ENCODE measurements at places on chromosomes 16 and 17.

DNA sequence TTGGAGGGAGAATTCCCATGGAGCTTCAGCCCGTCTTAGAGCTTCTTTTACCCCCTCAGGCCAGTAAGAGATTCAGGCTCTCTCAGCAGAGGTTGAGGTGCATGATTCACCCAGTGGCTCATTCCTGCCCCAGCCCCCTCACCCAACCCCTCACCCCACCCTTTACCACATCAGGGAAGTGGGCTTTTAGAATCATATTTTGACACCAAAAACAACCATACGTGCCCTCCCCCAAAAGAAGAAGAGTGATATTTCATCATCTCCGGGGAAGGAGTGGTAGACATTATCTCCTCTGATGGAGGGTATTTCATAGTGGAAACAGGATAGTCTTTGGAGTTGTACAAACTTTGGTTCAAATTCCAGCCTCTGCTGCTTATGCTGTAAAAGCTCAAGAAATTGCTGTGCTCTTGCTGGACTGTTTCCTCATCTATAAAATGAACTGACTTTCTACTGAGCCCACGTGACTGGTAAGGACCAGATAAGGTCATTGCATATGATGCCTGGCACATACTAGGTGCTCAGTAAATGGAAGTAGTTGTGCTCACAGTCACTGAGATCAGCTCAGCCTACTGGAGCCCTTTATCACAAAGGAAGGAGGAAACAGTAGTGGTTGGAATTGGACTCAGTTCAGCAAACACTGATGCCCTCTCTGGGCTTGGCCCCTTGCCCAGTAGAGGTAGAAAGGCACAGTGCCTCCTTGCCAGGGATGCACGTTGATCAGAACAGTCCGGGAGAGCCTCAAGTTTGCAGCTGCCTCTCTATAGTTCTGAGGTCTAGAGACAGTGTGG is 18.3 kb upstream of the CCL5 start:
- no peak overlapping the region for H3K4me3 ChIP-seq
- H3K27ac ChIP-seq: no peak overlapping the region
- DNase-seq: peak; percentile 40
- H3K4me1 ChIP-seq: no peaks in the 10 kb centered on the region
- no peaks in the 10 kb centered on the region for H3K36me3 ChIP-seq
- H3K27me3 ChIP-seq: no peaks in the 10 kb centered on the region

- no peak for DNase-seq
- no peaks in the 10 kb centered on the region for H3K27me3 ChIP-seq
- H3K36me3 ChIP-seq: no peaks in the 10 kb centered on the region
- peaks cover 15% of the 10 kb centered on the region for H3K4me1 ChIP-seq
- H3K4me3 ChIP-seq: no peak overlapping the region
- H3K27ac ChIP-seq: peak overlapping the region; percentile 23
Measured at GRCh38 chr17:80858301-80859001, 133.2 kb upstream of the CHMP6 start.

DNA sequence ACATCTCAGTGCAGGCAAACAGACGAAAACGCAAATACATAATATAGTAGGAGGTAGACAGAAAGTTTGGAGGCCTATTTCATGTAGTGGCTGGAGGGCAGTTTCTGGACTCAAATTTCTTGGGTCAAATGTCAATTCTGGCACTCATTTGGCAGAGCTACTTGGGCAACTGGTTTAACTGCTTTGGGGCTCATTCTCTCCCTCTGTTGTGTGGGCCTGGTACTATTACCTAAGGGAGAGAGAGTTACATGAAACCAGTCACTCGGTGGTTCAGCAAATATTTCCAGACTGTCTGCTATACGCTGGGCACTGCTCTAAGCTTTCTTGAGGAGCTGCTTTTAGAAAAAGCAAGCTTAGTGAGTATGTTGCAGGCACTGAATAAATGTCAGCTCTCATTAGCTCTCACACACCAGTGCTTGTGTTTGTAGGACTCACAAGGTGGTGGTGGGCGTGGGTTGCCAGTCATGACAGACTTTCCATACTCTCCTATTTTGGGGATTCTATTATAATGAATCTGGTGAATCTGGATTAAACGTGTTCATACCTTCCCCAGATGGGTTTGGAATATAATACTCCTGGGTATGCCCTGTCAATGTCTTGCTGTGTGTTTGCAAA is 1.8 kb upstream of the SHISA9 start:
- H3K4me3 ChIP-seq: no peak overlapping the region
- peaks cover 71% of the 10 kb centered on the region for H3K27me3 ChIP-seq
- H3K4me1 ChIP-seq: peaks cover 10% of the 10 kb centered on the region
- no peaks in the 10 kb centered on the region for H3K36me3 ChIP-seq
- H3K27ac ChIP-seq: no peak overlapping the region

DNA sequence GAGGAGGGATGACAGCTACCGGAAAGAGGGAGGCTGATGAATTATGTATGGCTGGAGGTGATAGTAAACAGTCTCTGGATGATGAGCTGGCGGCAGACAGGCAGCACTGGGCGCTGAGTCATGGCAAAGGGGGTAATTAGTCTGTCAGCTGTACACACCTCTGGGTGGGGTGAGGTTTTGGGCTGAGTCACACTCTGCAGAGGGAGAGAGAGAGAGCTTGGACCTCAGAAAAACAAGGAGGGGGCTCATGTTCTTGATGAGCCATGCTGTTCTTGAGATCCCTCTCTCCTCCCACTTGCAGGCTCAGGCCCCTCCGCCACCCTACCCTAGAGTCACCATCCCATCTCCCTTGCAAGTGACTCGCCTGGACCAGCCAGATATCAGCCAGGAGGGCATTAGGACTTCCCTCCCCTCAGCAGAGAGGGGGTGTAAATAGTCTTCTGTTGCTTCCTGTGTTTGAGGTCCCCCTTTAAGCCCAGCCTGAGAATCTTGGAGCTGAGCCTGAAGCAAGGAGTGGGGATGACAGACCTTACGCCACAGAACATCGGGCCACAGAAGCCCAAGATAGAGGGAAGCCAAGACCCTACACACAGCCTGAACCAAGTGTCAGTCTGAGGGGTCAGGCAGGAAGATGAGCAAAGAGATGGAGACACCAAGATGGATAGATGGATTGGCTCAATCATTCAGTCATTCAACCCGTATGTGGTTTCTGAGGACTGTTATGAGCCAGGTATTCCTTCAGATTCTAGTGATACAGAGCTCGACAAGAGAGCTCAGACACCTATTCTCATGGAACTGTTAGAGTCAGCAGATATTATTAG is 383.2 kb upstream of the CCL2 start:
- H3K4me1 ChIP-seq: no peaks in the 10 kb centered on the region
- peaks cover 11% of the 10 kb centered on the region for H3K27me3 ChIP-seq
- H3K4me3 ChIP-seq: no peak overlapping the region
- no peaks in the 10 kb centered on the region for H3K36me3 ChIP-seq

GRCh38 chr16:88619859-88620815 is 18.2 kb upstream of the IL17C start:
- peak; percentile 47 for DNase-seq
- peaks cover 44% of the 10 kb centered on the region for H3K4me1 ChIP-seq
- H3K27me3 ChIP-seq: no peaks in the 10 kb centered on the region
- H3K36me3 ChIP-seq: peaks cover 23% of the 10 kb centered on the region
- peak overlapping the region; percentile 36 for H3K27ac ChIP-seq
- no peak overlapping the region for H3K4me3 ChIP-seq

GRCh38 chr17:64441772-64442540 is 7.0 kb upstream of the MILR1 start:
- peak overlapping the region; percentile 62 for H3K27ac ChIP-seq
- peak; percentile 24 for DNase-seq
- H3K36me3 ChIP-seq: no peaks in the 10 kb centered on the region
- H3K4me3 ChIP-seq: no peak overlapping the region
- peaks cover 8% of the 10 kb centered on the region for H3K4me1 ChIP-seq

DNA sequence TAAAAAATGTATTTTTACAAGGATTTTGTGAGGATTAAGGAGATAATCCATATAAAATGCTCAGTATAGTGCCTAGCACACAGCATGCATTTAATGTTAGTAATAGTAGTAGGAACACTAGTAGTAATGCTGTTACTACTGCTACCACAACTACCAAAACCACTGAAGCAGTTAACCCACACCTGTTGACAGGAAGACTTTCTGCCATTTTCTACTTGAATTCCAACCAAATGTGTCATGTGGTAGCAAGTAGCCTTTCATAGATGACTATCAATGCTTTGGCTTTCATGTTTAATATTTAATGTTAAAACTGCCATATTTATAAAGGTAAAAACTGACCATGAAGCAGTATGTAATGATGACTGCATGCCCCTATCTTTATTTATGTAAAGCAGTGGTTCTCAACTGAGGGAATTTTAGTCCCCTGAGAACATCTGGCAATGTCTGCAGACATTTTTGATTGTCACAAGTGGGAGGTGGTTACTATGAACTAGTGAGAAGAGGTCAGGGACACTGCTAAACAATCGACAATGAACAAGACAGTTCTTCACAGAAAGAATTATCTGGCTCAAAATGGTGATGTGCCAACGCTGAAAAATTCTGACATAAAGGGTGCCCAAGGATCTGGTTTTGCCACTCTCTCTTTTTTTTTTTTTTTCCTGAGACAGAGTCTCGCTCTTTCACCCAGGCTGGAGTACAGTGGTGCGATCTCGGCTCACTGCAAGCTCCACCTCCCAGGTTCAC is 89.4 kb downstream of the ITFG1 start:
- H3K4me3 ChIP-seq: no peak overlapping the region
- H3K4me1 ChIP-seq: no peaks in the 10 kb centered on the region
- H3K27me3 ChIP-seq: no peaks in the 10 kb centered on the region
- no peak overlapping the region for H3K27ac ChIP-seq
- H3K36me3 ChIP-seq: no peaks in the 10 kb centered on the region

DNA sequence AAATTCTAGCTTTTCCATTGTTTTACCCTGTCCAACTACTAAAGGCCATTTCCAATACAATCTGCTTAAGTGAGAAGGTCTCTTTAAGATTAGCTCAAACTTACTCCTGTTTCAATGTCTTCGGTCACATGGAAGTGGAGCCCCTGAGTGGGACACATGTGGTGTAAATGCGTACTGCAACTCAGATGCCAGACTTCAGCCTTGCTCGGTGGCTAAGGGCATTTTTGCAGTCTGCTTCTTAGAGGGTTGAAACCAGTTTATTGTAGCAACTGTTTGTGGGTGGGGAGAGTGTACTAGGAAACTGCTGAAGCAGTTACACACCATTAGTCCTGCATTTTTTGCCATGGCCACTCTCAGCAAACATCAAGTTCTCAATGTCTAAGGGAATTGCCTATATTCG is 140.6 kb downstream of the PARN start:
- H3K4me3 ChIP-seq: no peak overlapping the region
- no peaks in the 10 kb centered on the region for H3K36me3 ChIP-seq
- H3K27ac ChIP-seq: no peak overlapping the region
- DNase-seq: no peak
- peaks cover 22% of the 10 kb centered on the region for H3K4me1 ChIP-seq

DNA sequence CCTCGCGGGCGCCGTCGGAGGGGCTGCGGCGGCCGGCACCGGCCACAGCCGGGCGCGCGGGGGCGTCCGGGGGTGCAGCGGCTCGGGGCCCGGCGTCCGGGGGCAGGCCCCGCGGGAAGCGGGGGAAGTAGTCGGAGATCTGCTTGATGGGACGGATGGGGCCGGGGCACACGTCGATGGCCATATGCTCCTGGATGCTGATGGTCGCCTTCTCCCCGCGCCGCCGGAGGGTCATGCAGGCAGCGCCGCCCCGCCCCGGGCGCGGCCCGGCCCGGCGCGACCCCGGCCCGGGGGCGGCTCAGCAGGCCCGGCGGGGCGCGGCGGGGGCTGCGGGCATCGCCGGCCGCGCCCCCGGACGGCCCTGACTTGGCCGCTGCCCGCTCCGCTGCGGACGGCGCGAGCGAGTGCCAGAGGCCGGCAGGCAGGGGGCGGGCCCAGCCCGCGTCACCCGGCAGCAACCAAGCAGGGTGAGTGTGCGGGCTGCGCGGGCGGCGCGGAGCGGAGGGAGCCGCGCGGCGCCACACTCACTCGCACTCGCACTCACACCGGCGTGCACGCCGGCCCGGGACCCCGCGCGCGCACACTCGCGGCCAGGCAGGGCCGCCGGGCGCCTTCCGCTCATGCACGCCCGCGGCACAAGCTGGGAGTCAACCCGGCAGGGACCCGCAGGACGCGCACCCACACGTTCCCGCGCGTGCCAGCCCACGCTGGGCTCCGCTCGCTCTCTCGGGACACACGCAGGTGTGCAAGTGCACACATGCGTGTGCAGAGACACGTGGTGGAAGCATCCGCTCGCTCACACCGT is at the start of gene DOC2B:
Gene DOC2B (minus strand): TSS at position 406 of the 805 bp plus-strand sequence. CDS start 171 bp downstream, at position 235.
- peak within 1 kb of the TSS; percentile 36 for H3K27ac ChIP-seq
- DNase-seq: peak; percentile 39
- peaks cover 85% of the 10 kb centered on the region for H3K27me3 ChIP-seq
- H3K4me3 ChIP-seq: peak within 1 kb of the TSS; percentile 48
- peaks cover 14% of the 10 kb centered on the region for H3K4me1 ChIP-seq
- no peaks in the 10 kb centered on the region for H3K36me3 ChIP-seq

DNA sequence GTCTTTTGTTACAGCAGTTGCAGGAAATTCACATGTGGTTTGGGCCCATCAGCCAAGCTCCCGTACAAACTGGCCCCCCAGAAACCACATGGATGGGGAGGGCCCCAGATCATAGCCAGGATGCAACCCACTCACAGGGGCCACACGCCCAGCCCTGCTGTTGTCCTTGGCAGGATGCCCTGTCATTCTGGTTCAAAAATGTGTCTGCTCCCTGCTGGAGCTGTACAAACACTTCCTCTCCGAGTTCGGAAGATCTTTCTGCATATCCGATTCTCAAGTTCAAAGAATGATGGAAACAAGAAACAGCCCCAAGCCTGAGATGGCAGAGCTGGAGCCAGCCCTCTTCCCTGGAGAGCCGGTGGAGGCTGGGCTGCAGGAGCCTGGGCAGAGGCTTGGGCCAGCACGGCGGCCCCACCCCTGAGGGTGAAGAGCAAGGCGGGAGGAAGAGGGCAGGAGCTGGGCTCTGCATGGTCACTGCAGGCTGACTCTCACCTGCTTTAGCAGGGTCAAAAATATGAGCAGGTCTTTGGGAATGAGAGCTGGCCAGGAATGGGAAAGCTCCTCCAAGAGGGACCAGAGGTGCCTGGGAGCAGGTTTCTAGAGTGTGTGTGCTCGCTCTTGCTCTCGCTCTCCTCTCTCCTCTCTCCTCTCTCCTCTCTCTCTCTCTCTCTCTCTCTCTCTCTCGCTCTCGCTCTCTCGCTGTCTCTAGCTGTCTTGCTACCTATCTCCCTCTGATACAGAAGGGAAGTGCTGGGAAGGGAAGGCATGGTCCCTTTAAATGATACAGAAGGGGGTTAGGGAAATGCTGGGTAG is 34.7 kb upstream of the ENPP7 start:
- H3K4me3 ChIP-seq: no peak overlapping the region
- no peaks in the 10 kb centered on the region for H3K36me3 ChIP-seq
- DNase-seq: no peak
- H3K27me3 ChIP-seq: peaks cover 26% of the 10 kb centered on the region
- H3K4me1 ChIP-seq: no peaks in the 10 kb centered on the region

GRCh38 chr17:2710803-2711607 is 559 bp downstream of the CLUH start:
- H3K27me3 ChIP-seq: no peaks in the 10 kb centered on the region
- no peaks in the 10 kb centered on the region for H3K36me3 ChIP-seq
- H3K4me1 ChIP-seq: peaks cover 51% of the 10 kb centered on the region
- peak overlapping the region; percentile 83 for H3K4me3 ChIP-seq

- no peak overlapping the region for H3K27ac ChIP-seq
- no peaks in the 10 kb centered on the region for H3K27me3 ChIP-seq
- DNase-seq: no peak
- no peaks in the 10 kb centered on the region for H3K4me1 ChIP-seq
- H3K4me3 ChIP-seq: no peak overlapping the region
Measured at GRCh38 chr17:70678889-70679288, 509.6 kb downstream of the KCNJ2 start.

All from transverse colon (tissue), 4 donors.